ENCODE measurements at places on chromosomes 1 and 21.

GRCh38 chr1:234311414-234311813, 61.8 kb upstream of the COA6 start:
- no peak for DNase-seq

DNA sequence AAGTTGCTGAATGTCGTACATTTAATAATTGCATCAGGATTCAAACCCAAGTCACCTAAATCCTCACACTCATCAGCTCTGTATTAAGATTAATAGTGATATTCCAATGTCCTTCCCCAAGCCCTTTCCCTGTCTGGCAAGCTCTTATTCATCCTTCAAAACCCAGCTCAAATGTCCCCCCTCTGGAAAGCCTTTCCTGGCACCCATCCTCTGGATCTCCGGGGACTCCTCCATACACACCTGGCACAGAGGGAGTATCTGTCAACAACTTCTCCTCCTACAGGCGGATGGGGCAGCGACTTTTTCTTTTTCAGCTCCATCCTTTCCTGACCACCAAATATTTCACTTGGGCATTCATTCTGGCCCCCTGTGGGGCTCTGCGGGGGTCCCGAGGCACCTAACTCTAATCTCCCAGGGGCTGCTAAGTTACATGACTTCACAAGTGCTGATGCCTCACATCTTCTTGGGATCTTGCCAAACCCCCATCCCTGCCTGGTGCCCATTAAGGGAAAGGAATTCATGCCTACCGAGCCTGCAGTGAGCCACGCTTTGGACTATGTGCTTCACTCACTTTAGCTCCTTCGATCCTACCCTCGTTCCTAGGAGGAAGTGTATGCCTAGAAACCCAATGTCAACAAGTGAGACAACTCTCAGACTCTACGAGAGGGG, 15.2 kb downstream of the TINAGL1 start:
- DNase-seq: no peak

GRCh38 chr1:37605061-37605650, 9.4 kb upstream of the GNL2 start:
- no peak for DNase-seq

DNA sequence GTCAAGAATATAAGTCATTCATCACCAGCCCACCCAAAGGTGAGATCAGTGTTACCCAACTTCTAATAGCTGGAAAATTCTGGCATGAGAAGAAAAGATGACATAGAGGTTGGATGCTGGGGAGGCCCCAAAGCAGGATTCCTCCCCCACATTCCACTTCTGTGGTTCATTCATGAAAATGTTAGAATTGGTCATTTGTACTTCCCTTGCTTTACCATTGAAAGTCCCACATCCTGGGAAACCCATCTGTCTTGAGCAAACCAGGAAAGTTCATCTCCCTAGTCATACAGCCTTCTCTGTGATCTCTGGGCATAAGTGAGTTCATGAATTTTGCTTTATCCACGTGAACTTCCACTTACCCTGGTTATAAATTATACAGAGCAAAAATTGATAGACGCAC, 66.8 kb downstream of the SERINC2 start:
- no peak for DNase-seq

DNA sequence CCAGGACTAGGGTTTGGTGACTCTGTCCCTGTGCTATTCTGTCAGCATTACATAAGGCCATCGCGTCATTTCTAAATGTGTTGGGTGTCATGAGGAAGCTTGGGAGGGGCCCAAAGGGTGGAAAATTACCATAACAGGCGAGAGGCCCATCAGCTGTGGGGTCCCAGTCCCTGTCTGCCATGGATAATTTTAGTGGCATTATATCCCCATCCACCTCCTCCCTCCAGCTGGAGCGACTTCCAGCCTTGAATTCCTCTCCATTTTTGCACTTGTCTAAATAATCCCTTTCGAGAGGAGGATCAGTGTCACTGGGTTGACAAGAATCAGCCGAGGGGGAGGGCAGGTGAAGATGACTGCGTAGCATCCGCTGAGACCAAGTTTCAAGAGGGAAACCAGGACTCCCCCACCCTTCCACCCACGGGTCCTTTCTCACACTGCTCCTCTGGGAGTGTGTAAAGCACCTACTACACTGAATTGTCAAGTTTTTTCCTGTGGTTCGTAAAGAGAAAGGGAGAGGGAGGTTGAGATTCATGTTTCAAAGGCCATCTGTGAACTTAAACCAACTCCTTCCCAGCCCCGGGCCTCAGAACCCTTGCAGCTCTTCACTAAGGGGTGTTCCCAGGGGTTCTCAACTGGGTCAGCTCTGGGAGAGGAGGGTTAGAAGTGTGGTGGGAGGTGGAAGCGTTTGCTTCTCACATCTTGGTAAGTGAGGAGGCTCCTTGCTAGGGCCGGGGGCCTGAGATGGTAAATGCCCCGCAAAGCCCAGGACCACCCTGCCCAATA, 29.2 kb downstream of the VASH2 start:
- DNase-seq: no peak

DNA sequence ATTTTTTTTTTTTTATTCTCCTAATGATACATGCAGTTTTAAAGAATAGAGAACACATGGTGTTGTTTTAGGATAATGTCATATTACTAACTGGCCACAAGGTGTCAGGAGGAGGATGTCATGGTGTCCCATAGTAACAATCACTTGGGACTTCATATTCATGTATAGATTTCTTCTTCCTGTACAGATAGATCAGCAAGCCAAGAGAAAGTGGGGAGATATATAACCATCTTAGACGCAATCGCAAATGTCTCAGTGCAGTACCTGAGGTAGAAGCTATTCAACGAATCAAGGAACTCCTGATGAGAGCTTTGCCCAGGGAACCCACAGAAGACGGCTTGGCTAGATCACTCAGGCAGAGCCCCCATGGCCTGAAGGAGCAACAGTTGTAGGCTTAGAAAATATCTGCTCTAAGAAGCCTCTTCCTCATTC, 12.3 kb downstream of the OR2T11 start:
- DNase-seq: no peak

DNA sequence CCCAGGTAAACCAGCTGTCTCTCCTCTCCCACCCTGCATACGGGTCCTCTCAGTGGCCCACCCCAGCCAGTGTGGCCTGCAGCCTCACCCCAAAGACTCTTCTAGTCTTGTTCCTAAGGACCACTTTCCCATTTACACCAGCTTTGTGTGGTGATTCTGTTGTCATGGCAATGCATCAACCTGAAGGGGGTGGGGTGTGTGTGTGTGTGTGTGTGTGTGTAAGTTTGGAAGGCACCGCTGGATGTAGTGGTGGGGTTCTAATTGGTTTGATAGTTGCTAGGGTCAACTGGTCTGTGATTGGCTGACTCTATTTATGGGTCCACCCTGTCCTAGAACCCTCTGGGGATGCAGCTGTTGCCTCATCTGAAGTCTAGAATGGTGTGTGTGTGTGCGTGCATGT, 4.7 kb upstream of the CDK18 start:
- DNase-seq: no peak

- no peak for DNase-seq
These were observed 394.8 kb downstream of the PBX1 start for GRCh38 chr1:164953815-164954214.

DNA sequence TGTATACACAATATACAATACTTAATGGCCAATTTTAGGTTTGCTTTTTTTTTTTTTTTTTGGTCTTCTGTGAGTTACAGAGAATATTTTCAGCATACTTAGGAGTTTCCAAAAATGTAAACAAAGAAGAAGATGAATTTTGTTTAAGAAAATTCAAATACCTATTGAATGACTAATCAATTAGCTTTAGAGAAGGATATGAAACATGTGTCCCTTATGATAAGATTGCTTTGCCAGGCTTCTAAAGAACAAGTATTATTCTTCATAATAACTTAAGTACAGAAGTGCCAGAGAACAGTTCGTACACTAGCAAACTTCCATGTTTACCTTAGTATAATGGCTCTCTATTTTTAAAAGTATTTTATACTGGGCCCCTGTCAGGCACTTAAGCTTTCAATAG, 1191.0 kb upstream of the NCAM2 start:
- DNase-seq: no peak

- no peak for DNase-seq
These were observed 133.1 kb downstream of the LRRC40 start for GRCh38 chr1:70072231-70072751.

DNA sequence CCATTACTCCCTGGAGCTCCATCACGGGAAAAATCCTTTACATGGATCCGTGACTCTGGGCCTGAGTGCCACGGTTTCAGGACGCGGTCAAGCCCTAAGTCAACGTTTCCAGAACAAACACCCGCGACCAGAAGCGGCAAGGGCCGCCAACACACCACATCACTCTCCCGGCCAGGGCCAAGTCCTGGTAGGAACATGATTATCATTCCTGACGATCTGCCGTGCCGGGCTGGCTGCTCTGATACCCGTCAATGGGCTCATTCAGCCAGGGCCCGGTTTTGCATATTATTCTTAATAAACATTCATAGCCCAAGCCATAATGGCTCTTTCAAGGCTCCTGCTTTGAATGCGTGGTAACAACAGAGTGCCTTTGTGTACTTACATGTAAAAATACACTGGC, 44.6 kb upstream of the SIM2 start:
- no peak for DNase-seq

GRCh38 chr1:223642237-223642636, 23.3 kb downstream of the CAPN8 start:
- DNase-seq: no peak

GRCh38 chr1:18288722-18289121, 181.1 kb downstream of the IGSF21 start:
- DNase-seq: no peak

DNA sequence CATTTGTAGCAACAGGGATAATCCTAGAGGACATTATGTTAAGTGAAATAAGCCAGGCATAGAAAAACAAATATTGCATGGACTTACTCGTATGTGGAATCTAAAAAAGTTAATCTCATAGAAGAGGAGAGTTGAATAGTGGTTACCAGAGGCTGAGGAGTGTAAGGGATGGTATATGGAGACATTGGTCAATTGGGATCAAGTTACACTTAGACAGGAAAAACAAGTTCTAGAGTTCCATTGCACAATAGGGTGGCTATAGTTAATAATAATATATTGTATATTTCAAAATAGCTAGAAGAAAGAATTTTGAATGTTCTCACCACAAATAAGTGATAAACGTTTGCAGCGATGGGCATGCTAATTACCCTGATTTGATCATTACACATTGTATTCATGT, 354.6 kb downstream of the SEC16B start:
- no peak for DNase-seq

DNA sequence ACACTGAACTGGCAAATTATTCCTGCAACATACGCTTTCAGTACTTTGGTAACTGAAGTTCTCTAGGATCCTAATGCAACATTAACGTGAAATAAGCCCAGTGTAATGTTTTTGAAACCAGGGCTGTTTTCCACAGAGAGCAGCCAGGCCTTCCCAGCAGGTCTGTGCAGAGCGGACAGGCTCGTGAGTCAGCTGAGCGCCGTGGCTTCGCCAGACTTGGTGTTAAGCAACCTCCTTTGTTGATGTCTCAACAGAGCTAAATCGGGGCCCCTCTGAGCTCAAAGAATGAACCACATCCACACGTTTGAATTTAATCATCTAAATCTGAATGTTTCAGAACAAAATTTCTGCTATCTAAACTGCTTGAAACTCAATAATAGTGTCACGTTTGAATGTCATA, 181.8 kb upstream of the FMN2 start:
- DNase-seq: no peak

GRCh38 chr1:158686111-158687009, at the start of gene SPTA1:
TSS of gene SPTA1 (minus strand) at chr1:158686715. CDS start at chr1:158686517, 198 bp downstream.
- no peak for DNase-seq

GRCh38 chr1:182340233-182341058, 51.1 kb downstream of the GLUL start:
- DNase-seq: no peak

- DNase-seq: no peak
These were observed 10.8 kb downstream of the MYOM3 start for GRCh38 chr1:24100945-24101737.

GRCh38 chr1:24329331-24329730, 10.2 kb downstream of the GRHL3 start:
- no peak for DNase-seq

DNA sequence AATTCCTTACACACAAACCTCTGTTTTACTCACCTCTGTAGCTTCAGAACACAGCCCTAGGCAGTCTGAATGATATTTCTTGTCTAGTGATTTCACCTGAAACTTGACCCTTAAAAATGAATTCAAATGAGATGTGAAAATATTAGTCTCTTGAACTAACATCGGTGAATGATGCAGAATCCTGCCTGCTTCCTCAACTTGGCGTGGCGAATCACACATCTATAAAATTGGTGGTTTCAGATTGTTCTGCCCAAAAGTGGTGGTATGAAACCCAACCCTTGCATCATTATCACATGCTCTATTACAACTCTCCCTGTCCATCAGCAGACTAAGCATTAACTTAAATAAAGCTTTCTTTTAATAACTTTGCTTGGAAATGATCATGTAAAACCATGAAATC, 26.9 kb upstream of the C1orf21 start:
- DNase-seq: no peak

- no peak for DNase-seq
These were observed 26.6 kb downstream of the S100A10 start for GRCh38 chr1:151967091-151967490.

DNA sequence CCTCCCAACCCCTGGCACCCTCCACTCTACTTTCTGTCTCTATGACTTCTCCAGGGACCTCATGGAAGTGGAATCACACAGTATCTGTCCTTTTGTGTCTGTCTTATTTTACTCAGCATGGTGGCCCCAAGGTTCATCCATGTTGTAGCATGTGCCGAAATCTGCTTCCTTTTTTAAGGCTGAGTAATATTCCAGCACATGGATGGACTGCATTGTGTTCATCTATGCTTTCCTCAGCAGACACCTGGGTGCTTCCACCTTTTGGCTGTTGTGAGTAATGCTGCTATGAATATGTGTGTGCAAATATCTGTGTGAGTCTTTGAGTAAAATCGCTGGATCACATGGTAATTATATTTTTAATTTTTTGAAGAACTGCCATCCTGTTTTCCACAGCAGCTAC, 1.6 kb upstream of the PFKL start:
- no peak for DNase-seq

DNA sequence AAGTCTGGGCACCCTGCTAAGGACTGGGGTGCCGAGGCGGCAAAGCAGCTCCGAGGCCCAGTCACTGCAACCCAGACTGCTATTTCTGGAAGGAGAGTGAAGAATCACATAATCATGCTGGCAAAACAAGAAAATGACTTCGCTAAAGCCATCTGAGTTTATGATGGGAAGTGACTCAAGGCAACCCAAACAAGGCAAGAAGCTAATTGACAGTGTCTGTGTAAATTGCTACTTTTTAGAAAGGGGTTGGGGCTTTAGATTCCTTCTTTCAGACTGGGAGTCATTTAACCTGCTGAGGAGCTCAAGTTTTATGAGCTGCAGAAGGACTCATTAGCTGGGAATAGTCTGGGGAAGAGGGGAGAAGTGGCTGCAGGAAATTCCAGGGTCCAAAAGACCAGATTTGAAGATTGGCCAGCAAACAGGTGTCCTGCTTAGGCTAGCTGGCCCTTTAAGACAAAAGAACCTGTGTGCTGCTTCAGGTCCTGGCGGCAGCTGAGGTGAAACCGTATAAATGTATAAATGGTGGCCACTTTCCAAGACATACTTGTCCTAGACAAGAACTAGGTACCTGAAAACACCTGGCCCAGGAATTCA, 28.1 kb downstream of the TSHB start:
- no peak for DNase-seq
